Activated CD8-positive, alpha-beta memory T cell treated with anti-CD3 and anti-CD28 coated beads, Interleukin-2, amount 10 ng/mL, durations not matched to agents 7 days and 5 days (primary cell): ENCODE measurements at places on chromosomes 13 and 19.

DNA sequence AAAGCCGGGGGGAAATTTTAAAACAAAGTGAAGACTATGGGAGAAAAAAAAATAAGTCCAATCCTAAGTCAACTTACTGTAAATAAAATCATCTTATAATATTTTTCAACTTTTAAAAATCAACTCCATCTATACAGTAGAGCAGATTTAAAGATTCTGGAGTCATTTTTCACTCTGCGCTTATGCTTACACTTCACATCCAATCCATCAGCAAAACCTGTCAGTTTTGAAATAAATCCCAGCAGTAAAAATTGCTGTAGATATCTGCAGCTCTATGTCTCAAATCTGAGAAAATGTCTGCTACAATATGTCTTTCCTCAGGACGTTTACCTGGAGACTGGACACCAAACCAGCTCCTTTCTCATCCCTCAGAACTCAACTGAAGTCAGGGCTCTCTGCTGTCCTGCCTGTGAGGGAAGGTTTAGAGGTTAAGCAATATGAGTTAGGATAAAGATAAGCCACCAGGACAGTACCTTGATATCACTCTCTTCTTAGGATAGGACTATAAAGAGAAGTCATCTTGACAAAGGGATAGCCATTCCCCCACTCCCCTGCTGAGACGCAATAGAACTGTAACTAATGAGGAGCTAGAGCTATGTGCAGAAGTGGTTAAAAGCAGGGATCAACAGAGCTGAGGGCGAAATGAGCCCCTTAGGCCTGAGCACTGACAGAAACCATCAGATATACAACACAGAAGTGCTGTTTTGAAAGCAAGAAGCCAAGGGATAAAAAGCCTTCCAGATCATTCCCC lies 254.7 kb upstream of the KLHL1 start:
- DNase-seq, result no peak
- no peak overlapping the region for H3K27ac ChIP-seq
- H3K4me1 ChIP-seq, result no peaks in the 10 kb centered on the region
- H3K36me3 ChIP-seq, result no peaks in the 10 kb centered on the region

- no peak overlapping the region for H3K4me3 ChIP-seq
- H3K27me3 ChIP-seq, result no peaks in the 10 kb centered on the region
- DNase-seq, result no peak
- no peaks in the 10 kb centered on the region for H3K36me3 ChIP-seq
- no peaks in the 10 kb centered on the region for H3K4me1 ChIP-seq
These were observed 9.4 kb downstream of the RFPL4AL1 start for GRCh38 chr19:55778331-55778730.

- no peaks in the 10 kb centered on the region for H3K4me1 ChIP-seq
- no peak overlapping the region for H3K27ac ChIP-seq
- H3K36me3 ChIP-seq, result no peaks in the 10 kb centered on the region
- no peak overlapping the region for H3K4me3 ChIP-seq
These were observed 242.4 kb upstream of the TMTC4 start for GRCh38 chr13:100917011-100917410.

DNA sequence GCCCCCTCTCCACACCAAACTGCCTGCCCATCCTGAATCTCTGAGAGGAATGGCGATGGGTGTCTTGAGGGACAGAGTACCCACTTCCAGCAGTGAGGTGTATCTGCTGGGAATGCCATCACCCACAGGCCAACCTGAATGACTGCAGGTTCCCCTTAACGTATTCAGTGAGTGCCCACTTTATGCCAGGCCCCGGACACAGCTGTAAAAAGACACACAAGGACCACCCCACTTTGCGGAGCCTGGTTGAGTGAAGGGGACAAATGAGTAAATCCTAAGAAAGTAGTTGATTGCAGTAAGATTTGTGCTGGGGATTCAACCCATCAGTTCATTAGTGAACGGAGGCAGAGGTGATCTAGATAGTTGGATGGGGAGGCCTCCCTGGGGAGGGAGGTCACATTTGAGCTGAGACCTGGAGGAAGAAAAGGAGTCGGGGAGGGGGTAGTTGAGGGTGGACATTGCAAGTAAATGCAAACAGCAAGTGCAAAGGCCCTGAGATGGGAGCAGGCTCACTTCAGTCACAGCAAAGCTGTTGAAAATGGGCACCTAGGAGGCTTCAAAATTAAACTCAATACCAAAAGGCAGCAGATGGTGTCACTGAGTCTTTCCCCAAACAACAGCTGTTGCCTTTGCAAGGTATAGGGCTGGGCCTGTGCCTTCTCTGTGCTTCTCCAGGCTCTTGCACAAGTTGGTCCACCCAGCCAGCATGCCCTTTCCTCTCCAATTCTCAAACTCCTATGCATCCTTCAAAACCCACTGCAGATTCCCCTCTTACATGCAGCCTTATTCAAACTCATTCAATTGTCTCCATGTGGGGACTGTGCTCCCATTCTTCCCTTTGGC lies 4.3 kb downstream of the GDF15 start:
- H3K4me1 ChIP-seq, result peaks cover 24% of the 10 kb centered on the region
- DNase-seq, result no peak
- no peaks in the 10 kb centered on the region for H3K36me3 ChIP-seq
- H3K27ac ChIP-seq, result no peak overlapping the region
- H3K4me3 ChIP-seq, result no peak overlapping the region

DNA sequence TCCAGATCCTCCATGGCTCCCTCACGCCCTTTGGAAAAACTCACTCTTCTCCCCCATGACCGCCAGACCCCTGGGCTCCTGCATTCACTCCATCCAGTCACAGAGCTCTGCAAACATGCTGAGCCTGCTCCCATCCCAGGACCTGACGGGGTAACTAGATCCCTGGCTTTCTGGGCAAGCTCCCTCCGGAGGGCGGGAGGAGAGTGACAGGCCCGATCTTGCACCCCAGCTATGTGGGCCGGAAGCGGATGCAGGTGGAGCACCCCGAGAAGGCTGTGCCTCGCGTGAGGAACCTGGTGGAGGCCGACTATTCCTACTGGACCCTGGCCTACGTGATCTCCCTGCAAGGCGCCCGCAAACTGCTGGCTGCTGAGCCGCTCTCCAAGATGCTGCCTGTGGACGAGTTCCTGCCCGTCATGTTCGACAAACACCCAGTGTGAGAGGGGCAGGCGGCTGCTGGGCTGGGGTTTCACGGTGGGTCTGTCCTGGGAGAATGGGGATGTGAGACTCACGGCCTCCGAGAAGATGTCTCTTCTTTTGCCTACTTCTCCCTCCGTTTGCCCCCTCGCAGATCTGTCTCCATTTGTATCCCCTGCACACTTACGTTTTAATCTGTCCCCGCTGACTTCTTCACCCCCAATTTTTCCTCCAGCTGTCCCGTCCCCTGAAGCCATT lies 25.2 kb downstream of the COLGALT1 start:
- H3K27ac ChIP-seq, result no peak overlapping the region
- peaks cover 2% of the 10 kb centered on the region for H3K4me1 ChIP-seq
- no peak for DNase-seq
- no peak overlapping the region for H3K4me3 ChIP-seq

- no peak overlapping the region for H3K4me3 ChIP-seq
- H3K27ac ChIP-seq, result no peak overlapping the region
- H3K27me3 ChIP-seq, result no peaks in the 10 kb centered on the region
- H3K4me1 ChIP-seq, result no peaks in the 10 kb centered on the region
- DNase-seq, result no peak
- no peaks in the 10 kb centered on the region for H3K36me3 ChIP-seq
These were observed 1332.0 kb upstream of the PCDH20 start for GRCh38 chr13:62747629-62748028.

DNA sequence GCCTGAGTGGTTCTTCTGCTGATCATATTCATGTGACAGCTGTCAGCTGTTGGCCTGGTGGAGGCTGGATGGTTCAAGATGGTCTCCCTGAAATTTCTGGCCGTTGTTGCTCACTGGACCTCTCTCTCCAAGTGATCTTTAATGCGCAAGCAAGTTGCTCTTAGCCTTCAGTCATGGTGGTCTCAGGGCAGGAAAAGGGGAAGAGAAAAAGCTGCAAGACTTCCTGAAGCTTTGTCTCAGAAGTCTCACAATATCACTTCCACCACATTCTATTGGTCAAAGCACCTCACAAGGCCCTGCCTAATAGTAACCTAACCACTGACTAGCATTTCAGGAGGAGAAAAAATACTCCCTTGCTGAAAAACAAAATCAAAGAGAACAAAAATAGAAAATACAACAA lies 1.6 kb upstream of the ZNF567 start:
- DNase-seq, result no peak
- no peaks in the 10 kb centered on the region for H3K27me3 ChIP-seq
- peak overlapping the region; percentile 98 for H3K4me3 ChIP-seq
- H3K27ac ChIP-seq, result no peak overlapping the region

DNA sequence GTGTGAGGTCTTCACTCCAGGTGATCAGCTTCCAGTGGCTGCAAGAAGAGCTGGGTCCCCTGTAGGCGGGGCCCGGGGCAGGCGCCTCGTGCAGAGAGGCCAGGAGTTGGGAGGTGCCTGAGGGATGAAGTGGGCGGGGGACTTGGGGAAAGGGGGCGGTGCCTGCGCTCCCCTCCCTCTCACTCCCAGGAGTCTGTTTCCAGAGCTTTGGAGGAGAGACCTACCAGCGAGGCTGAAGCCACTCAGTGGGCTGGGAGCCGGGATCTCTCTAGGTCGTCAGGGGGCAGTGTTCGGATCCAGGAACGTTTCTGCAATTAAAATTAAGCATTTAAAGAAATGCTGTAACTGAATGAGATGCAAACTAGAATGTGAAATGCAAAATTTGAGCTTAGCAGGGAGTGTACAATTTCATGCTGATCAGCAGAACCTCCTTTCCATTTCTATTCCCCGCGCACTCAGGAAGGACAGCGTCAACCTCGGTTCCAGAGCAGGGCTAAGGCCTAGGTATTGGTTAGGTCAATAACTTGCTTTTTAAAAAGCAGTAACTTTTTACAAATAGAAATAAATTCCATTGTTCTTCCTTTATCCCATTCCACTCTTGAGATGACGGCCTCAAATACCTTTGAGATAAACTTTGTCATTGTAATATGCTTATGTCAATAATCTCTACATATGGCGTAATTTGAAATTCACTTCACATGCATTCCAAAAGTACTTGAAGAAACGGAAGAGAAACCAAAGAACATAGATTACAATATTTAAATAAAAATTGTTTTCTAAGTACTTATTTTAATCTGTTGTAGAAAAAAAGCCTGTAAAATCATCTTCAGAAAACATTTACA lies 11.6 kb downstream of the ZNF160 start:
- no peaks in the 10 kb centered on the region for H3K27me3 ChIP-seq
- H3K4me1 ChIP-seq, result no peaks in the 10 kb centered on the region
- H3K36me3 ChIP-seq, result peaks cover 86% of the 10 kb centered on the region
- DNase-seq, result no peak
- no peak overlapping the region for H3K27ac ChIP-seq

GRCh38 chr13:48797127-48797526 lies 143.4 kb downstream of the CYSLTR2 start:
- DNase-seq, result no peak
- peaks cover 11% of the 10 kb centered on the region for H3K36me3 ChIP-seq
- H3K27ac ChIP-seq, result no peak overlapping the region

GRCh38 chr19:55353803-55354697 lies 469 bp downstream of the COX6B2 start:
- peaks cover 54% of the 10 kb centered on the region for H3K27me3 ChIP-seq
- peak overlapping the region; percentile 21 for H3K27ac ChIP-seq
- peak overlapping the region; percentile 60 for H3K4me3 ChIP-seq
- H3K4me1 ChIP-seq, result peaks cover 31% of the 10 kb centered on the region
- no peaks in the 10 kb centered on the region for H3K36me3 ChIP-seq
- peak; percentile 74 for DNase-seq

GRCh38 chr19:36058481-36059179 lies 3.9 kb downstream of the WDR62 start:
- no peak for DNase-seq
- no peaks in the 10 kb centered on the region for H3K27me3 ChIP-seq
- H3K4me1 ChIP-seq, result peaks cover 32% of the 10 kb centered on the region
- peaks cover 26% of the 10 kb centered on the region for H3K36me3 ChIP-seq

DNA sequence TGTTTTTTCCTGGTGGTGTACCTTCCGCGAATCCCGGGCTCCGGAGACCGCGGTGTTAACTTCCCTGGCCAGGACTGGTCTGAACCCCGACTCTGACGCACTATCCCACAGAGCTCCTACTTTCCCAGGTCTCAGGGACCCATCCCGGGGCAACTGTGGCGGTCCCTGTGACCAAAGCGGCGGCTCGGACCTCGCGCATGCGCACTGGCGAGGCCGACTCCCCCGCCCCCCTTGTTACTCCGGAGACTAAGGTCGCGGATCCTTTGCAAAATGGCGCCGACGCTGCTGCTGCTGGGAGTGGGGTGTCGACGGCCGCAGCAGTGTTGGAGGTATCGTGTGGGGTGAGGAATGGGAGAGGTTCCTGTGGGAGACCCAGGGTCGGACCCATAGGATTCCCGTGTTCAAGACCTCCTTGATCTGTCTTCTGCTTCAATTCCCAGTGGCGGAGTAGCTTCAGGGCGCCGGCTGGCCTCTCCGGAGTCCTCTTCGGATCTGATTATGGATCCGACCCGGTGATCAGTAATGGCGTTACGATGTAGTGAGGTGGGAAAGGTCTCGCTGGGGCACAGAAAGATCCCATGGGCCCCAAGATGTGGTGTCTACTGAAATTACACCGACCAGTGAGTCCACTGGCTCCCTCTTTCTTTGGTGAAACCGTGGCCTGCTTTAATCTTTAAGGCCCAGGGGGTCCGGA lies 66.6 kb upstream of the ZNF527 start:
- H3K4me1 ChIP-seq, result peaks cover 2% of the 10 kb centered on the region
- no peaks in the 10 kb centered on the region for H3K27me3 ChIP-seq
- H3K36me3 ChIP-seq, result peaks cover 4% of the 10 kb centered on the region
- peak; percentile 40 for DNase-seq
- H3K27ac ChIP-seq, result no peak overlapping the region

DNA sequence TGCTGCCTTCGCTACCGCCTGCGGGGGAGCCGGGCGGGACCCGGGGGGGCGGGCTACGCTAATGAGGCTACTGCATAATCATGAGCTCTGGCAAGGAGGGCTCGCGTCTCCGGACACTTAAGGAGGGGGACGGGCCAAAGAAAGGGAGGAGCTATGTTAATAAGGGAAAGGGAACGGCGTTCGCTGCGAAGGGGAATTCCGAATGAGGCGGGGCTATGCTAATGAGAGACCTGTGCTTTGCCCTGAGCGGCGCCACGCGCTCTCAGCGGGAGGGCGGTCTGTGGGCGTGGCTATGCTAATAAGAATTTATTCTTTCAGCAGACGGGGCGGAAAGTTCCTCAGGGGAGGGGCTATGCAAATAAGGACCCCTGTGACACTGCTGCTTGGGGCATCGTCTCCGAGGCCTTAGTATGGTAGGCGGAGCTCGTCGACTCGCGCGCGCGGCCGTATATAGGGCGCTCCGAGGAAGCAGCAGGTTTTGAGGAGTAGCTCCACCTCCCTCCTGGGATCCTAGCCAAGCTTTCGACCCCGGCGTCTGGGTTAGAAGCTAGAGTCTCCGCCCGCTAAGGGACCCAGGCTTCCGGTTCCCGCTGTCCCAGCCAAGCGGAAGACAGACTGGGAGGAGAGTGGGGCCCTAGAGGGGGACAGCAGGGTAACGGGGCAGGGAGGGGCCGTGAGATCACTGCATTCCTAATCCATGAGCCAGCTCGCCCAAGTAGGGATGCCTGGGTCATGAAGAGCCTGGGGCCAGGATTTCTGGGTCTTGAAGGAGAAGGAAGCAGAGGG lies at the start of gene RRAS:
TSS of gene RRAS (minus strand) at position 31 of the 786 bp plus-strand sequence. CDS start 45 bp downstream, outside the sequence.
- H3K27ac ChIP-seq, result peak within 1 kb of the TSS; percentile 99
- H3K36me3 ChIP-seq, result peaks cover 4% of the 10 kb centered on the region
- peaks cover 6% of the 10 kb centered on the region for H3K27me3 ChIP-seq
